Gastroesophageal sphincter (tissue), 4 donors: ENCODE measurements at places on chromosomes 13 and 19. TPM values are rescaled to one million over a fixed set of nuclear protein-coding genes. Genes with fewer than 3 reads are reported as not detected.

DNA sequence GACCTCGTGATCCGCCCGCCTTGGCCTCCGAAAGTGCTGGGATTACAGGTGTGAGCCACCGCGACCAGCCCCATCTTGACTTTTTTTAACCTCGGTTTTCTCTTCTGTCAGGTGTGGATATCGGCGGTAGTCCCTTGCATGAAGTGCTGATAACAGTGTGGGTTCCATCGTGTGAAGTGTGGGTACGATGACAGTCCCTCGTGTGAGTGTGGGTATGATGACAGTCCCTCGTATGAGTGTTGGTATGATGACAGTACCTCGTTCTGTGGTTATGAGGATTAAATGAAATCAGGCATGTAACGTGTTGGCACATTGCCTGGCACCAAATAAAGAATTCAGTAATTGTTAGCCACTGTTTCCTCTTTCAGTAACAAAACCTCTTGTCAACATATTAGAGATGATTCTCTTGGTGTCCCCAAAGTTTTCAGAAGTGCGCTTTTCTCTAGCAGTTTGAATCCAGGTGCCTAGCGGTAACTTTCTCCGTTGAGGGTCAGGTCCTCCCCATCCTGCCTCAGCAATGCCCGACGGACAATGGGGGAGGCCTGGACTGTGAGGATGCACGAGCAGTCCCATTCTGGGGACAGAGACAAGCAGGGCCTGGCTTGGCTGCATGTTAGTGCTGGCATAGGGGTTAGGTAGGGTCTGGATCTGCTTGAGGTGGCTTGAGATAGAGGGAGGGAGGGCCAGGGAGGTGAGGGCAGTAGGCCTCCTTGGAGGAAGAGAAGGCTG, 15.3 kb downstream of the GATAD2A start:
- no peak for ATAC-seq

DNA sequence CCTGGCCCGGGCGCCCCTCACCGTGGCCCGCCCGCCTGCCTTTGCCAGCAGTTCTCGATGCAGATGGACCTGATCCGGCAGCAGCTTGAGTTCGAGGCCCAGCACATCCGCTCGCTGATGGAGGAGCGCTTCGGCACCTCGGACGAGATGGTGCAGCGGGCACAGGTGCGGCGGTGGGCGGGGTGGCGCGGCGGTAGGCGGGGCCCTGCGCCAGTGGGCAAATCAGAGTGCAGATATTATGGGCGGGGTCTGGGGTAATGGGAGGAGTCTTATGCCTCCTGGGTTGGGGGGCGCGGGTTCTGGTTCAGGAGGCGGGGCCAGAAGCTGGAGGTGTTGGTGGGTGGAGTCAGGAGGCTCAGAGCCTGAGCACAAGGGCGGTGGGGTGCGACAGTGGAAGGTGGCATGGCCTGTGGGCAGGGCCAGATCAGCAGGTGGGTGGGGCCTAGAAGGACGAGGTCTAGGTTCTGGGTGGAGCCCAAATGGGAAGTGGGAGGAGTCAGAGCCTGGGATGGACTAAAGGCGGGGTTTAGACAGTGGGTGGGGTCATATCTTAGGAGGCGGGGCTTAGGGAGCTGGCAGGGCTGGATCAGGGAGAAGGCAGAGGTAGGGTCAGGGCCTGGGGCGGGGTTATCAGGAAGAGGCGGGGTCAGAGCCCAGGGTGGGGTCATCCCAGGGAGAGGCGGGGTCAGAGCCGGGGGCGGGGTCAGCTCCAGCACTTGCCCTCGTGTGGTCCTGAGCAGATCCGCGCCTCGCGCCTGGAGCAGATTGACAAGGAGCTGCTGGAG, 5.6 kb downstream of the APC2 start:
- peak; percentile 12 for ATAC-seq

DNA sequence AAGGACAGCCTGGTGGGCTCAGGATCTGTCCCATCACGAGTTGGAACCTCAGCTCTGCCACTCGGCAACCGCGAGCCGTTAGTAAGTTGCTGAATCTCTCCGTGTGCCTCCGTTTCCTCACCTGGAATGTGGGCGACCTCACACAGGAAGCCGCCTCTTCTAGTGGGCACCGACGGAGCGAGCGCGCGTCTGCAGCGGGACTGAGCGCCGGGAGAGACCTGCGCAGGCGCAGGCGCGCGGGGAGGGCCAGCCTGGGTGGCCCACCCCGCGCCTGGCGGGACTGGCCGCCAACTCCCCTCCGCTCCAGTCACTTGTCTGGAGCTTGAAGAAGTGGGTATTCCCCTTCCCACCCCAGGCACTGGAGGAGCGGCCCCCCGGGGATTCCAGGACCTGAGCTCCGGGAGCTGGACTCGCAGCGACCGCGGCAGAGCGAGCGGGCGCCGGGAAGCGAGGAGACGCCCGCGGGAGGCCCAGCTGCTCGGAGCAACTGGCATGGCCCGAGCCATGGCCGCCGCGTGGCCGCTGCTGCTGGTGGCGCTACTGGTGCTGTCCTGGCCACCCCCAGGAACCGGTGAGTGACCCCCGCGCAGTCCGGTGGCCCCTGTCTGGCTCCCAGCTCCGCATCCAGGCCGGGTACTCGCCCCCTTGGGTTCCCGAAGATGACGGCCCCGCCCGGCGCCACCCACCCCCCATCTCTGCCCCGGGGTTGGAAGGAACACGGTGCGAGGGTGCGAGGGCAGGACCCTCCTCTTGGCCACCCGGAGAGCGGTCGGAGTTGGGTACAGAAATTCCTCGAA, at the start of gene PVR:
Gene PVR (plus strand): TSS at position 306 of the 797 bp plus-strand sequence. CDS start 187 bp downstream, at position 493.
- peak; percentile 96 for ATAC-seq

DNA sequence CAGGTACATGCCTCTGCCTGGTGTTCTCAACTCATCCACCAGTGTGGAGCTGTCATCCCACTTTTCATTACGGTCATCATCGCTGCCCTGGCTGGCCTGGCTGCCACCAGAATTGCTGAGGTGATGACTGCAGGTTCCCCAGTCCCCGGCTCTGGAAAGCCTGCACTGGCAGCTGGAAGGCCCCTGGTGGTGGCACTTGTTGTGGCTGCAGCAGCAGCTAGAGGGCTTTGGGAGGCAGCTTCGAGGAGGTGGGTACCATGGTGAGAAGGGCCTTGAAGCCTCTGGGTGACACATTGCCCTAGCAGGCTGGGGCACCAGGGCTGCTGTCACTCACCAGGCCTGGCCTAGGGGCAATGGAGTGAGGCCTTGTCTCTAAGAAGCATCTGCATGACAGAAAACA, 25.3 kb upstream of the ZNF14 start:
- no peak for ATAC-seq

GRCh38 chr19:33805313-33805712, 8.6 kb downstream of the KCTD15 start:
- ATAC-seq = no peak

DNA sequence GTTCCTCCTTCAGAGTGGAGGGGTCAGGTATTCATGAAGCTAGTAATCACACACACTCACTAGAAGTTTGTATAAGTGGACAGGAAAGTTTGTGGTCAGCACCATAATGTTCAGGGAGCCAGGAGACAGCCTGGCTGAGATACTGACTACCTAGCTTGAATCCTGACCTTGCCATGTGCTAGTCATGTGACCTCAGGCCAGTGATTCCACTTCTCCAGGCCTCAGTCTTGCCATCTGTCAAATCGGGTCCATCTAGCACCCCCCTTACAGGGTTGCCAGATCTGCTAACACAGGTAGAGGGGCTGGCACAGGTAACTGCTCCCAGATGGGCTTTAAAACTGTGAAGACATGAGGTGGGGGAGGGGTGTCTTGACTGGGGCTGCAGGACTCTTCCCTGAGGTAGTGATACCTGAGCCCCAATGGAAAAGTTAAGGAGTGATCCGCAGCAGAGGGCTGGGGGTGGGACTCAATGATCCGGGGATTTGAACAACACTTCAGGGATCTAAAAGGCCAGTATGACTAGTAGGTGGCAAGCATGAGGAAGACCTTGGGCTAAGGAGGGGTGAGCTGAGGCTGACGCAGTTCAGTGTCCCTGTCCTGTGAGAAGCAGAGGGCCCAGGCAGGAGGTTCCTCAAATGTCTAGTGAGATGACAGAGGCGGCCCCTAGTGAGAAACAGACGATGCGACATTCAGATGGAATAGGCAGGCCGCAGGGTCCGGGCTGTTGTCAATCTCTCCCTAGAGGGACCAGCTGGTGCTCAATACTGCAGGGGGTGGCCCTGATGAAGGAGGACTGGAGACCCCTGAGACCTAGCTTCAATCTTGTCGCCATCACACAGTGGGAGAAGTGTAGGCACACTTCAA, 8.5 kb downstream of the ACTMAP start:
- ATAC-seq = no peak

DNA sequence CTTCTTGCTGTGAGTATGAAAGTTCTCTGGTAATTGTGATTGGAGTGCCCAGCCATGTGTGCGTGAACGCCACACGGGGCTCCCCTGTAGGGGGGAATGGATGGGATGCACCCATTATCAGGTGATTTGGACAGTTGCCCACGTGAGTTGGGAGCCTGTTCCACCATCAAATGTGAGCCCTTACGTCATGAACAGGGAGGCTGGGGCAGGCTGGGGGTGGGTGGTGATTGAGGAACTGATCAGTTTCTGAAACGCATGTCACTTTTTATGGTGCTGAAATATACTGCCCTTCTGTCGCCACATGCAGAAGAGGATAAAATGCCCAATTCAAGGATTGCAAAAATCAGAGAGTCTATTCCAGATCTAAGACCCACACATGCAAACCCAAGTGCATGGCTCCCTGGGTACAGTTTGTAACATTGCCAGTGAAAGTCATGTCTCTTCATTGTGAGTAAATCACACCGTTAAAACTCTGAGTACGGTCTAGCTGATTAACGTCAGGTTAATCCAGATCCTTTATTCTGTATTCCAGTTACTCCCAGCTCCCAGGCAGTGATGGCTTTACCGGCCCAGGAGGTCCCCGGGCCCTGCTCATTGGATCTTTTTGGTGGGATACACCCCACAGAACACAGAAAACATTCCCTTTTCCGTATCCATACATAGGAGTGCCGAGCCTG, 90.2 kb downstream of the RAB20 start:
- ATAC-seq = peak; percentile 20

- no peak for ATAC-seq
Observed at GRCh38 chr19:21574607-21575006, 69.2 kb downstream of the ZNF429 start.

Gene SDHAF1
- 52.7 TPM for total RNA-seq

Gene ZNF681
- total RNA-seq = 1.7 TPM

Gene CEACAM16
- not detected for total RNA-seq
